Omental fat pad (tissue), 4 donors: ENCODE measurements at places on chromosomes 12 and 14.

DNA sequence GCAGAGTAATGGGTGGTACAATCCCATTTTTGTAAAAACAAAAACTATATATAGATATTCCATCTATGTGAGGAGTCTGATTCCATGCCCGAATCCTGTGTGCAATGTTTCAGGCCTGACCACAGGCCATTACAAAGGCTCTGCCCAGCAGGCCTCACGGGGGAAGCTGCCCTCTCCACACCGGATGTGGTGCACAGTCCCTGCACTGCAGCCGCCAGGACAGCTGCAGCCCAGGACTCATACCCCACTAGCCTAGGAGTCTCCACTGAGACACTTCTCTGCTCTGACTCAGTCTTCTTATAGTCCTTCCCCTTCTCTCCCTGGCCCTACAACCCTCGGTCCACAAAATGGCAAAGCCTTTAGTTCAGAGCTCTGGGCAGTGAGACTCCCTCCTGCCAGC, 190.4 kb downstream of the PPM1H start:
- DNase-seq = no peak

GRCh38 chr12:31650918-31651317, 8.6 kb upstream of the ETFBKMT start:
- DNase-seq = no peak

DNA sequence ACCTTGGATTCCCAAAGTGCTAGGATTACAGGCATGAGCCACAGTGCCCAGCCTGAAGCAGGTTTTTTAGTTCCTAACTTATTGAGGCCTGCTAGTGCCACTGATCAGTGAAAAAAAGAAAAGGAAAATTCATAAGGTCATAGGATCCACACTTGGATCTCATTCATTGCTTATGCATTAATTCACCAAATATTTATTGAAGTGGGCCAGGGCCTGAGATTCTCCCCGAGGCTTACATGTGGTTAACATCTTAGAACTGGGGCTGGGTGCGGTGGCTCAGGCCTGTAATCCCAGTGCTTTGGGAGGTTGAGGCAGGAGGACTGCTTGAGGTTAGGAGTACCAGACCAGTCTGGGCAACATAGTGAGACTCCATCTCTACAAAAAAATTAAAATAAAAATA, 29.5 kb upstream of the MAP1LC3B2 start:
- DNase-seq = no peak

- no peak for DNase-seq
These were observed 19.9 kb downstream of the CDKN1B start for GRCh38 chr12:12736759-12737676.

- no peak for DNase-seq
These were observed 8.8 kb downstream of the VSX2 start for GRCh38 chr14:74248017-74248416.
